ENCODE measurements at places on chromosomes 2 and 18. TPM values are rescaled to one million over a fixed set of nuclear protein-coding genes. Genes with fewer than 3 reads are reported as not detected.
A peak's percentile ranks its signal among the peaks of the same experiment; 100 is the strongest.

DNA sequence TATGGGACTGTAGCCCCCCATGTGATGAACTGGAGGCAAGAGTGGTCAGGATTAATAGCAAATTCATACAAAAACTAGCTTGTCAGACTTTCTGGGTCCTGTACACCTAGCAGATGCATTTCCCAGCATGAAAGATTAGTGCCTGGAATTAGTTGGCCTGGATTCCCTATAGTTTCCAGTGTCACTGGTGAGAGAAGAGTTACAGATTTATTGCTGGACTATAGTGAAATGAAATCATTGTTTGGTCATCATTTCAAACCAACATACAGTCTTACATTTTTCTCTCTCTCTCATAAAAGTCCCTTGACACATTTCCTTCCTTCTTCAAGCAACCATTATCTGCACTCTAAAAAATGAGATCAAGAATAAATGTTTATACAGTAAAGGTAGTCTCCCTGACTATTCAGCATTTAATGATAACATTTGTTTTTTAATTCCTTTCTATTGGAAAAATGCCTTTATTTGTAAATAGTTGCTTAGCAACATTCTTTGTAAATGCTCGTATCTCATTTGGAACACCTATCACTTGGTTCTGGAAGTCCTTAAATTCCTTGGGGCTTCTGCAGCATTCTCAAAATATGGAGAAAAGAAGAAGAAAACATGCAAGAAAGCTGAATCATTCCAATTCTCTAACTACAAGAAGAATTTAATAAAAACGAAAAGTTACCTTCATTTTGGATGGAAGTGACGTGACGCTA lies 144.4 kb downstream of the MREG start:
- no peak overlapping the region for H3K4me3 ChIP-seq
- H3K4me1 ChIP-seq: no peaks in the 10 kb centered on the region

DNA sequence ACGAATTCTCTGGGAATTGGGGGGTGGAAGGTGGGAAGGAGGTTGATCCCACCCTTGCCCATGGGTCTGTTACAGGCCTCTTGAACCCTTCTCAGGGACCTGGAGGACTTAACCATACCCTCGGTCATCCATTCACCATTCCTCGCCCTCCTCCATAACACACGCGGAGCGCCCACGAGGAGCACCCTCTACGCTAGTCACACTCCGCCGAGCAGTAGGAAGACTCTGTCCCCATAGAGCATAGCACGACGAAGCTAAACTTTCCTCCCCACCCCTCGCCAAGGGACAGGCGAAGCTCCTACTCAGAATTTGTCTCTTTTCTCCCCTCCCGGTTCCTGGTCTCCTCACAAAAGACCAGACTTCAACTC lies 611 bp upstream of the ITSN2 start:
- DNase-seq: no peak
- peaks cover 7% of the 10 kb centered on the region for H3K4me1 ChIP-seq
- no peaks in the 10 kb centered on the region for H3K36me3 ChIP-seq
- H3K4me3 ChIP-seq: peak overlapping the region; percentile 84

- no peak overlapping the region for H3K4me3 ChIP-seq
- no peaks in the 10 kb centered on the region for H3K27me3 ChIP-seq
- H3K27ac ChIP-seq: no peak overlapping the region
- peaks cover 39% of the 10 kb centered on the region for H3K36me3 ChIP-seq
Observed at GRCh38 chr2:20282916-20283592, 58.1 kb upstream of the SDC1 start.

GRCh38 chr2:67037655-67038054 lies 359.5 kb upstream of the ETAA1 start:
- no peak for DNase-seq
- H3K4me1 ChIP-seq: no peaks in the 10 kb centered on the region
- no peak overlapping the region for H3K27ac ChIP-seq
- H3K27me3 ChIP-seq: no peaks in the 10 kb centered on the region
- H3K36me3 ChIP-seq: no peaks in the 10 kb centered on the region

DNA sequence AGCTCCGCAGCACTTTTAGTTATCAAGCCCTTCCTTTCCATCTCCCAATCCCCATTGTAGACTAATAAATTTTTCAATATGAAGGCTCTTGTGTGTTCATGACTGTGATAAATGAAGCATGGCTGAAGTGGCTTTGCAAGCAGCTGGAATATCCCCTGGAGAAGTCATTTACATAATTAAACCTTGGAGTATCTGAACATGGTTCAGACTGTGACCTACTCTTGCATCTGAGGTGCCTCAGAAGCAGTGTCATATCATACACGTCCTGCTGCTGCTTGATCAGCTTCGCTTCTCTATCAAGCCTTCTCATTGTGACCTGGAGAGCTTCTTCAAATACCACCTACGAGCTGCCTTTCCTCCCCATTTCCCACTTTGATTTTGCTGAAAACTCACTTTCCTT lies 48.4 kb upstream of the ZNF397 start:
- H3K36me3 ChIP-seq: no peaks in the 10 kb centered on the region
- H3K27me3 ChIP-seq: no peaks in the 10 kb centered on the region
- no peak for DNase-seq
- no peaks in the 10 kb centered on the region for H3K4me1 ChIP-seq

DNA sequence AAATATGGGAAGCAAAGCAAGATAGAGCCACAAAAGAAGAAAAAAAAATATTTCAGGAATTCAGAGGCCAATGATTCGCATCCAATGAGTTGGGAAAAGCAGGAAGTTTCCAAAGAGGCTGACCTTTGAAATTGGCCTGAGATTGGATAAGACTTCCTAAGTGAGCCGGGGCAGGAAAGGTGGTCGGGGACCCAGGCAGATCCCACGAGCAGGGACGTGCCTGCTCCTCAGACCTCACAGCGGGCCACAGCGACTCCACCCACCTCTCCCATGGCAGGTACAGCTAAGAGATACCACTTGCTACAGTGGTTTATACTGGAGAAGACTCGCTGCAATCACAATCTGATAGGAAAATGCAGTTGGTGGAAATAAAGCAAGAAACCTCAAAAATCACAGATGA lies 102.8 kb upstream of the SALL3 start:
- no peak for DNase-seq
- H3K27ac ChIP-seq: no peak overlapping the region
- no peaks in the 10 kb centered on the region for H3K4me1 ChIP-seq
- no peaks in the 10 kb centered on the region for H3K27me3 ChIP-seq
- no peaks in the 10 kb centered on the region for H3K36me3 ChIP-seq

DNA sequence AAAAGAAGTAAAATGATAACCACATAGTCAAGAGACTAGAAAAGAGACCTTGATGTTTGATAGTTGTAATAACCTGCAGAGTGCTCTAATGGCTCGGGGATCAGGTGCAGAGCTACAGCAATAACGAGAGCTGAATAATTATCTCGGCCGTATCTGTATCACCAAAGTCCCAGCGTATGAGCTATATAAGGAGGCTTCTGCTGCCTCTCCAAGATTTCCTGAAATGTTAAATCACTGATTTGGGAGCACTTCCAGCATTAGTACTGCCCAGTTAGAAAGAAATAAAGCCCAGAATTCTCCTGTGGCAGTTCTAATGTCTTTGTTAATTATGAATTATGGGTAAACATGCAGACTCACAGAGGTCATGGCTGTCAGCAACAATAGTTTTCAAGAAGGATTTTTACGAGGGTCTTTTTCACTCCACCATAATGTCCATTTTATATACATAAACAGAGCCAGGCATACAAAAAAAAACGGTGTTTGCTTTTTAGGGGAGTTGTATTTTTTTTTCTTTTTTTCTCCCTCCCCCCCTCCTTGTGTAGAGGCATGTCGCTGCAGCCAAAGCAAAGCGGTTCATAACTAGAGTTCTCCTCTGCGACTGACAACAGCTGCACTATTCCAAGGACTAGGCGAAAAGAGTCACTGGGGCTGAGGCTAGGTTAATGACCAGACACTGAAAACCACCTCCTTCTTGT lies 168.3 kb upstream of the VRK2 start:
- H3K4me3 ChIP-seq: no peak overlapping the region
- H3K27me3 ChIP-seq: no peaks in the 10 kb centered on the region
- no peak for DNase-seq
- no peaks in the 10 kb centered on the region for H3K36me3 ChIP-seq
- no peak overlapping the region for H3K27ac ChIP-seq
- peaks cover 3% of the 10 kb centered on the region for H3K4me1 ChIP-seq

DNA sequence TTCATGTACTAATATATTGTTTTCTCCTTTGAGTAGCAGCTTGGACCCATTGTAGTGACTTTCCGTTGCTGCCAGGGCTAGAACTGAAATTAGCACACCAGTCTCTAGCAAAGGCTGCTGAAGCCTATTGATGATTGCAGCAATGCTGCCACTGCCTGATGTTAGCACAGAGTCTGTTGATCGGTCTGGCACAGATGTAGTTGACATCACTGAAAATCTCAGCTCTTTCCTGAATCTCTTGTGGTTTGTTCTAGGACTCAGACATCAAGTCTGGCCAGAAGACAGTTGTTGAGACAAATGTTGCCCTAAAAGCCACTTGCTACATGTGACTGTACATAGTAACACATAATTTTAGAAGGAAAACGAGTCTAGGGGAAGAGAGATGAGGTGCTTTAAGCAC lies 47.2 kb downstream of the VAPA start:
- no peaks in the 10 kb centered on the region for H3K27me3 ChIP-seq
- H3K4me3 ChIP-seq: no peak overlapping the region
- peak; percentile 36 for DNase-seq
- H3K36me3 ChIP-seq: no peaks in the 10 kb centered on the region
- peaks cover 5% of the 10 kb centered on the region for H3K4me1 ChIP-seq

DNA sequence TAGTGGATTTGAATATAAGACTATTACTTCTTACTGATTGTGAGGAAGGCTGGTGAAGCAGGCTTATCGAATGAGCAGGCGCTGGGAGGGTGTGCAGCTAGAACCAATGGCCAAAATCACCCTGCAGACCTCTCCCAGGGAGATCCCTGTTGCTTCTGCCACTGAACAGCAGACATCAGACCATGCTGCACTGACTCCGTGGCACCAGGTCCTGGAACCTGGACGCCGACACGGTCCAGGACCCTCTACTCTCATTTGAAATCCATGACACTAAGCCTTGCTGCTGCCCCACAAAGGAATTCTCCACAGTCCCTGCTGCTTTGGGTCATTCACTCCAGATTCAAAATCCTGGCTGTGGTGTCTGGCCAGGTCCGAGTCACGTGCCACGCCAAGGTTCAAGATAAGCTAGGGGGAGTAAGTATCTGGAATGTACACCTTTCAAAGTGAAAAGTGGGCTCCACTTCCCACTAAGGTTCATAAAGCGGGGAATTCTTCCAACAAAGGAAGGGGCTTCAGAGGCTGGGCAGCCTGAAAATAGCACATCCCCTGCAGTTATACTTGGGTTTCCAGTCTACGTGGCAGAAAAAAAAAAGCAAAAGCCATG lies 9.0 kb upstream of the YWHAQ start:
- DNase-seq: no peak
- H3K27ac ChIP-seq: no peak overlapping the region
- no peaks in the 10 kb centered on the region for H3K27me3 ChIP-seq
- peaks cover 34% of the 10 kb centered on the region for H3K4me1 ChIP-seq
- no peak overlapping the region for H3K4me3 ChIP-seq

DNA sequence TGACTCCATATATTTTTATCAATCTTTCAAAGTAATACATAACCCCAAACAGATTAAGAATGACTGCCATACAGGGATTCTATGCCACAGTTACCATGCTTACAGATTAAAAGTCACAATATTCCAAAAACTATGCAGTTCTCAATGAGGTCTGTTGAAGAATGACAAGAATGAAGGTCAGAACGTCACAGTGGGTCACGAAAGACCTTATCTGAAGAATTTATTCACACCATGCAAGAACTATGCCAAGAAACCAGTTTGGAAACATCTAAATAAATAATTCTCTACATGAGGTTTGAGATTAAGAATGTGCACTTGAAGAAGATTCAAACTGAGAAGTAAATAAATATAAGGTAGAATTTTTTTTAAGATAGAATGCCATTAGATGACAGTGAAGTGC lies 253.3 kb downstream of the EXOC6B start:
- peak overlapping the region; percentile 49 for H3K27ac ChIP-seq
- peaks cover 13% of the 10 kb centered on the region for H3K4me1 ChIP-seq
- peak; percentile 86 for DNase-seq
- H3K4me3 ChIP-seq: no peak overlapping the region

DNA sequence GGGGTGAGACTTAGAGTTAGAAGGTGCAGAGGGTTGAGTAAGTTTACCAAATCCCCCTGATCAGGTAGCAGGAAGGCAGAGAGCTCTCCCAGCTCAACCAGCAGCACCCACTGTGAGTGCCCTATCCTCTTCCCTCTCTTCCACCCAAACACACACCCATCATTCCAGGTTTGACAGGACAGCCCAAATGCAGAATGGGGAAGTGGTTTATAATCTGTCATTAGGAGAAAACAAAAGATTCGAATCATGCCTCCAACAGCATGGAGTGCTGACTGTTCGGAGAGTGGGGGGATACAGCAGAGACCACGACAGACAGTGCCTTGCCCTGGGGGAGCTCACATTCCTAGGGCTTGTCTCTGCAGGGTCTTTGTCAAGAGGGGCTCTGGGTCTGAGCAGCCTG lies 11.7 kb downstream of the CXCR2 start:
- no peaks in the 10 kb centered on the region for H3K36me3 ChIP-seq
- no peaks in the 10 kb centered on the region for H3K4me1 ChIP-seq
- H3K27ac ChIP-seq: no peak overlapping the region
- H3K4me3 ChIP-seq: no peak overlapping the region
- H3K27me3 ChIP-seq: peaks cover 24% of the 10 kb centered on the region
- no peak for DNase-seq

DNA sequence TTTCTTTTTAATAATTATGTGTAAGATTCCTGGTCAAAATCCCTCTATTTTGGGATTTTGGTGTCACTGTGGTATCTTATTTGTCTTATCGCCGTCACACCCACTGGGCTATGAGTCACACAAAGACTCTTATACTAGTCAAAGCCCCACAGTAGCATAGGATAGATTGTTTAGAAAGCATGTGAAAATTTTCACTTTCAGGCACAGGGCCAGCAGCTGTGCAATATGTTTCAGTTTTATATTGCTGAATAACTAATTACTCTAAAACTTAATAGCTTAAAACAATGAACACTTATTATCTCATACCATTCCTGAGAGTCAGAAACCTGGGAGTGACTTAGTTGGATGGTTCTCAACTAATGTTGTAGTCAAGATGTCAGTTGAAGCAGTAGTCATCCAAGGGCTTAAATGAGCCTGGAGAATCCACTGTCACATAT lies 24.0 kb downstream of the CFAP210 start:
- H3K27ac ChIP-seq: no peak overlapping the region
- DNase-seq: peak; percentile 56
- H3K4me1 ChIP-seq: no peaks in the 10 kb centered on the region
- H3K27me3 ChIP-seq: no peaks in the 10 kb centered on the region
- no peaks in the 10 kb centered on the region for H3K36me3 ChIP-seq

DNA sequence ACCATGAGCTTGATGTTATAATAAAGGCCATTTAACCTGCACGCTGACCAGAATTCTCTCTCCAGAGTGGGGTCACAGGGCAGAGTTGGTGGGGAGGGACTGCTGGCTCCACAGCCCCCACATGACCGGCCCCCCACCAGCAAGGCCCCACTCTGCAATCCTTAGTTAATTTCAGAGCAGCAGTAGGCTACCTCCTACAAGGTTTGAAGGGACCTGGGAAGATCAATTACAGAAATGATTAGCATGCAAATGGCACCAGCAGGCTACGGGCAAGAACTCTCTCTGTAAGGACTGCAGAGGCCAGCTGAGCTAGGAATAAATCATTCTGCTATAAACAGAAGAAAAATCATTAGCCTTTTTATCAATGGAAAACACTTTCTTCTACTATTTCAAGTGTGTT lies 135.3 kb downstream of the C1D start:
- H3K27ac ChIP-seq: no peak overlapping the region
- H3K4me3 ChIP-seq: no peak overlapping the region
- no peaks in the 10 kb centered on the region for H3K4me1 ChIP-seq
- DNase-seq: no peak
- no peaks in the 10 kb centered on the region for H3K36me3 ChIP-seq

GRCh38 chr18:985212-985661 lies 80.6 kb downstream of the ADCYAP1 start:
- no peaks in the 10 kb centered on the region for H3K27me3 ChIP-seq
- H3K4me1 ChIP-seq: peaks cover 5% of the 10 kb centered on the region
- no peak for DNase-seq

SNORC gene
- 3.1 TPM for total RNA-seq

MLPH gene
- total RNA-seq: 14.2 TPM

FN1 gene
- 17,010 TPM for total RNA-seq

COL3A1 gene
- total RNA-seq: 458 TPM
